ENCODE measurements at places on chromosomes 4 and X.

DNA sequence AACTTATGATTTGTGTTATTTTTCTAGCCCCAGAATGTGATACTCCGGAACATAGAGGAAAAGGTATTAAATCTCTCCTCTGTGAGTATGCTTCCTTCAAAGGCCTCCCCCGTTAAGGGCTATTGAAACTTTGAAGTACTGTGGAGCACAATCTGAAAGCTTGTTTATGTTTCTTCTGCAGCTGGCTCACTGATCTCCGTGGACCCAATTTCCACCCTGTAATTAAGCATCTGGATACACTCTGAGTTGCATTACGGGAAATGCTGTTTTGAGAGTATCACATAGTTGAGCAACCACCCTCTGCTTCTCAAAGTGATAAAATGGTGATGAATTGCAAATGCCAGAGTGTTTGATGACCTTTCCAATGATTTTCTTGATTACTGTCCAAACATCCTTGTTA is 296.8 kb upstream of the PABPC5 start:
- DNase-seq, result no peak

- no peak for DNase-seq
Measured at GRCh38 chr4:114093221-114093715, 113.8 kb upstream of the ARSJ start.

DNA sequence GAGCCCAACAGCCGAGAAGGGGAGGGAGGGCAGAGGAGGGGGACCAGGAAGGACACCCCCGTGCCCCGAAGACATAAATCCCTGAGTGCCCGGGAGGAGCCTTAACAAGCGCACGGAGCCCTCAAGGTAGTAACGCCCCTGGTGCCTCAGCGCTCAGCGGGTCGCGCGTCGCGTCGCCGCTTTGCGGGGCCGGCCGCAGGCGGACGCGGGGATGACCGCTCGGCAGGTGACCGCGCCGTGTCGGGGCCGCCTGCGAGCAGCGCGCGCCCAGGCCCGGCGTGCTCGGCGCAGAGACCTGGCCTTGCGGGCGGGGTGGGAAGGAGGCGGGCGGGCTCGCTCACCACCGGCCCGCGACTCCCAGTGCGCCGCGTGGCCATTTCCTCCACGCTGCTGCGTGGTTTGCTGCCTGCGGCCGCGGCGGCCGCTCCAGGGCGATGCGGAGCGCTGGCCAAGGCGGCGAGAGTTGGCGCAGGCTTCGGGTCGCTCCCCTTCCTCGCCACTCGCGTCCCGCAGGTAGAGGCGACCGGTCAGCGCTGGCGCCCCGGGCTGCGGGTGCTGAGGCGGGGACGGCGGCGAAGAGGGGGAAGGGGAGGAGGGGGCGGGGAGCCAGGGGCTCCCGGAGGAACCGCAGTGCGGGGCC is 632 bp downstream of the CCSER1 start:
- DNase-seq, result no peak

GRCh38 chrX:107454302-107454701 is 4.8 kb downstream of the FRMPD3 start:
- DNase-seq, result no peak

DNA sequence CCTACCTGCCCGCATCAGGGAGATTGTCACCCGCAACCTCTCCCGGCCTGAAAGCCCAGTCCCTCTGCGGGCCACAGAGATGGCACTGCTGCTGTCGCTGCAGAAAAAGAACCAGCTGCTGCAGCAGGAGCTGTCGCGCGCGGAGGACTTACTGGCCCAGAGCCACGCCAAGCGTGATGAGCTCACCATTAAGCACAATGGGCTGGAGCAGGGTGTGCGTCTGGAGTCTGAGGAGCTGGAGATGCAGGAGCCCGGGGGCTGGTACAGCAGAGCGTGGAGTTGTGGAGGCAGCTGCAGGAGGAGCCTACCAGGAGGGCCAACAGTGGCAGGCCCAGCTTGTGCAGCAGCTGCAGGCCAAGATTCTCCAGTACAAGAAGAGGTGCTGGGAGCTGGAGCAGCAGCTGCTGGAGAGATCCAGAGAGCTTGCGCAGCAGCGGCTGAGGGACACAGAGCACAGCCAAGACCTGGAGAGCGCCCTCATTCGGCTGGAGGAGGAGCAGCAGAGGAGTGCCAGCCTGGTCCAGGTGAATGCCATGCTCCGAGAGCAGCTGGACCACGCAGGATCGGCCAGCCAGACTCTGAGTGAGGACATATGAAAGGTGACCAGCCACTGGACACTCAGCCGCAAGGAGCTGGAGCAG is 11.3 kb downstream of the SMIM10L2A start:
- no peak for DNase-seq

GRCh38 chrX:31237189-31237588 is 165.3 kb upstream of the FTHL17 start:
- DNase-seq, result no peak
